ENCODE measurements at places on chromosomes 7 and 10.

DNA sequence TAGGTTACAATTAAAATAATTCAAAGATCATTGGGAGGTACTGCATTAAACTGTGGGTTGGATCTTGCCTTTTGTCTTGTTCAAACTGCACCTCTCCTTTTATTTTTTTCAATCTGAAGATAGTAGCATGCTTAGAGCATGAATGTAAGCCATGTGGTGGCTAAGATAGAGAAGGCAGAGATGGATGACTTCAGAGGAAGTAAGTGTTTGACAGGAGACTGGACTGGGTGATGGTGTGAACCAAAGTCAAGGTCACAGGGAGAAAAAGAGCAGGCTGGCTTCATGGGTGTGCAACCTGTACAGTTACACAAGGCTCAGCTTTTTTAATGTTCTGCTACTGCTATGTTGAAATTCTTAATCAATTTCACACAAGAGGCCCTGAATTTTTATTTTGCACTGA lies 85.6 kb downstream of the ZEB1 start:
- DNase-seq: no peak

GRCh38 chr10:59079386-59080226 lies 96.8 kb upstream of the PHYHIPL start:
- DNase-seq: no peak

- DNase-seq: no peak
Observed at GRCh38 chr7:137354961-137355360, 11.4 kb upstream of the PTN start.

GRCh38 chr10:111265341-111265740 lies 188.5 kb downstream of the ADRA2A start:
- DNase-seq: no peak

- no peak for DNase-seq
Observed at GRCh38 chr7:19404912-19405329, 259.7 kb upstream of the FERD3L start.

DNA sequence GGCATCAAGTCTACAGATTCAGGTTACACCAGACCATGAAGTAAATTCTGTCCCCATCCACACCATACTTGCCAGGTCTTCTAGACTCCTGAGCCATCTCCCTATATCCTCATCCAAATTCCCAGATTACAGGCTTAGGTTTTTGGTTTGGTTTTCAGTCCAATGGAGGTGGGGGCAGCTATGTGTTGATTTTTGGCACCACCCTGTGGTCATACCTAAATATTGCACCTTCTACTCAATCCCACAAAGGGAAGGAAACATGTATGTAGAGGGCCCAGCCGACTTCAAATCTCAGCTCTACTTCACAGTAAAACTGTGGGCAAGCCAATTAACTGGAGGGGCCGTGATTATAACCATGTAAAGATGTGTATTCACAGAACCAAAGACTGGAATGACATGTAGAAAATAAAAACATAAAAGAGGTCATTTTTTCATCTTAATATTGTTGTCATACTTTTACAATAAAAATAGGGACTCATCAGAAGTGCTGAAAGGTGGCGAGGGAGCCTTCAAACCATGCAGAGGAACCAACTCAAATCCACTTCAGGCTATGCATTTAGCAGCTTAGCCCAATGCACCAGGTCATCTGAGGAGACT lies 19.8 kb downstream of the ERCC6 start:
- DNase-seq: no peak

- DNase-seq: no peak
Observed at GRCh38 chr7:100407285-100408180, 21.0 kb downstream of the ZCWPW1 start.

DNA sequence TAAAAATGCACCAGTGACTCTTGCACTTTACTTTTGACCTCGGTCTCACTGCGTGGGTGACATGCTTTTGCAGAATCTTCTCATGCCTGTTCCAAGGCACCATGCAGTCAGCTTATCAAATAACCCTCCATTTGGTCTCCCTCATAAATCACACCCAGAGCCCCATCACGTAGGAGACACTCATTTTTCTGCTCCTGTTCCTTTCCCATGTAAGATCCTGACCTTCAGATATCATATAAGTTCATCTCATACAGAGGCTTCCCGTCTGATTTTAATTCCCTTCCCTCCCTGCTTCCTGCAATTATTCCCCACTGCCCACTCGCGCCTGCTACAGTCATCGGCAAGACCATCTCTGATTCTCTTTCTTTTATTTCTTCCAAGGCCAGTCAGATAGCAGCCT lies 1226.3 kb upstream of the AUTS2 start:
- DNase-seq: no peak

DNA sequence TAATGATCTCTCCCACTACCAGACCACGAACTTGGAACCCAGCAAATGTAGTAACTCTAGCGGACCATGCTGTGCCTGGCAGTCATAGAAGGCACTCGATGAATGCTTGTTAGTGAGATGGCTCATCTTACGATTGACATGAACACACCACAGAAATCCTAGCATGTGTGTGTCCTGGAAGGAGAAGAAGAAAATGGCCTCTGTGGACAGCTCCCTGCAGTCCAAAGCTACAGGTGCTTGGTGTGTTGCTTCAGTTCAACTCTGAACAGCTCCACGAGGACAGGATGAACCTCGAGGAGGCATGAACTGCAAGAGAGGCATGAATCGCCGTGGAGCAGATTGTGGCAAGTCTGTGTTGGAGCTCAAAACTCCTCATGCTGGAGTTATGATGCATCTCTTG lies 93.5 kb downstream of the KLF6 start:
- no peak for DNase-seq

DNA sequence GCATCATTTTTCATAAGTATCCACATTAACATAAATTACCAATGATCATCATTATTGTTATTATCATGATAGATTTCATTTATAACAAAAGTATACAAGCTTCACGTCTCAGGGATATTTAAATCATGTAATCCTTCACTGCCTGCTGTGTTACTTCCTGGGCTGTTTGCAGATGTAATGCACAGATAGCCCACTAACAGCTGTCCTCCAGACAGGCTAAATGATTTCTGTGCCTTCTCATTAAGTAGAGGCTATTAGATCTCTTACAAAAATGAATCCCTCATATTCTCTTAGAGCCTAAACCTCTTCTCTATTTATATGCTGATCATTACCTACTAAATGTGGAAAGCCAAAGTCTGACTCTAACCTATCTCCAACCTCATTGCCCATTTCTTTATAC lies 9.3 kb downstream of the PCLO start:
- no peak for DNase-seq

- no peak for DNase-seq
Observed at GRCh38 chr7:101699881-101700823, 71.1 kb upstream of the MYL10 start.

DNA sequence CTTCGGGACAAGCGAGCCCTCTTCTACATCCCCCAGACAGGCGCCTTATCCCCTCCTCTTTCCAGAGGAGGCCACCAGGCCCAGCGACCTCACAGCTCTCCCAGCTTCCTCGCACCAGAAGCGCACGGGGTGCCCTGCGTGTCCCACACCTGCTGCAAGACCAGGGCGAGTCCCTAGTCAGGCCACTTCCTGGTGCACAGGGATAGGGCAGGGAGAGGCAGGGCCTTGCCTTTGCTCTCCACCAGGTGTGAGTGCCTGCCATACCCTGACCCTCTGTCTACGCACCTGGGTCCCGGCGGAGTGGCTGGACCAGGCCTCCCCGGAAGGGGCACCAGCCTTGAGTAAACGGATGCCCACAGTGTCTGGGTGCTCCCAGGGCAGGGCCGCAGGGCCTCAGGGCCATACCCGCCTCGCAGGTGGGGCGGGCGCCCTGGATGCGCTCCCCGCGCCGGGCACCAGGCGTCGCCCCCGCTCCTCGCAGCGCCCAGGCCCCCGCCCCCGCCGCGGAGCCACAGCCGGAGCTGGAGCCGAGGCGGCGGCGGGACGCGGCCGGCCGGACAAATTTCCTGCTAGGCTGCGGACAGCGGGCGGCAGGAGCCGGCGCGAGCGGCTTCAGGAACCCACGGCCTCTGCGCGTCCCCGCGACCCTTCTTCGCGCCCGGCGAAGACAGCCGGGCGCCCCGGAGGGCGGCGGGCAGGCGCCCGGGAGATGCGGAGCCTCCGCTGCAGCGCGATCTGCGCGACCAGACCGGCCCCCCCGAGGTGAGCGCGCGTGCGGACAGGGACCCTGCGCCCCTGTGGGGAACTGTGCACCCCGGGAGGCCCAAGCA lies at the start of gene PTPRE:
TSS of gene PTPRE (plus strand) at position 556 of the 830 bp plus-strand sequence. CDS start 133,779 bp downstream, outside the sequence.
- peak; percentile 59 for DNase-seq

DNA sequence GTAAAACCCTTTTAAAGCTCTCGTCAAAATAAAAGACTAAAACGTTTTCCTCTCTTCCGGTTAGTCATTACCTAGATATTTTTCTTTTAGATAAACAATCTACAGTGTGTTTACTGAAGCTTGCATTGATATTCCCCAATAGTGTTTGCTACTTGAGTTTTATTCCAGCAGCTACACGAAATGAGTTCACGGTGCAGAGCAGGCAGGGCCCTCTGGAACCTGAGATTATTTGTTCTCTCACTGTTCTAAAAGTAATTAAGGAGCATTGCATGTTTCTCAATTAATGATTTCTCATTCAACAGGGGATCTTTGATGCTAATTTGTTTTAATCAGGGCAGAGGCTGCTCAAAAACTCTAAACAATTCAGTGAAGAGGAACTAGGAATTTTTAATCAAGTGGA lies 319.7 kb downstream of the GFRA1 start:
- DNase-seq: no peak

- DNase-seq: no peak
Observed at GRCh38 chr7:118657391-118658005, 433.0 kb downstream of the ANKRD7 start.

GRCh38 chr7:94378356-94378755 lies 16.3 kb upstream of the COL1A2 start:
- DNase-seq: no peak

- DNase-seq: no peak
Observed at GRCh38 chr7:137306748-137307147, 36.8 kb downstream of the PTN start.

GRCh38 chr7:12422554-12423320 lies 19.1 kb upstream of the VWDE start:
- DNase-seq: no peak

- DNase-seq: no peak
Observed at GRCh38 chr7:38600741-38601140, 30.4 kb downstream of the AMPH start.

GRCh38 chr10:126208726-126209302 lies 179.5 kb downstream of the ADAM12 start:
- DNase-seq: no peak

- DNase-seq: no peak
Observed at GRCh38 chr10:105071980-105072379, 430.9 kb downstream of the SORCS3 start.

- no peak for DNase-seq
Observed at GRCh38 chr10:96695366-96695765, 24.9 kb downstream of the PIK3AP1 start.

GRCh38 chr10:72337039-72337629 lies 17.6 kb downstream of the DNAJB12 start:
- DNase-seq: no peak

DNA sequence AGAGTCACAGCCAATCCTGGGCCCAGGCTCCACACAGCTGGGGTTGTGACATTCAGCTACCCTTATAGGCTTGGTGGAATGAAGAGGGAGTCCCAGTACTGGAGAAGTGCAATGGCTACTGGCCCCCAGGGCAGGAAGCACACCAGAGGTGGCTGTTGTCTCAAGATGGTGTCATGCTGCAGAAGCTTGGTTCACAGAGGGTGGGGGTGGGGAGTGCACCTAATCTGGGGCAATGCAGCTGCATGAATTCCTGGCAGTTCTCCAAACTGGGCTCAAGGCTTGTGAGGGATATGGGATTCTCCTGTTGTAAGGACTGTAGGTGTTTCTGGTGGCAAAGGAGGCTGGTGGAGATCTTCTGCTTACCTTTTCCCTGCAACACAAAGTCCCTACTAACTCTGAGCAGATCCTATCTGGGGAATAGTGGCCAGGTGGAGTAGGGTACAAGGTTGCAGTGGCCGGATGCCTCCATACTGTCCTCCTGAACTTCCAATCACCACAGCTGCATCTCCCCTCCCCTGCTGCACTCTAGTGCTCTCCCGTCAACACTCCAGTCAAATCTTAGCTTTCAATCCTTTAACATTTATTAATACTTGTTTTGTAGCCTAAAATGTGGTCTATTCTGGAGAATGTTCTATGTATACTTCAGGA lies 27.4 kb upstream of the PLA2G12B start:
- no peak for DNase-seq

DNA sequence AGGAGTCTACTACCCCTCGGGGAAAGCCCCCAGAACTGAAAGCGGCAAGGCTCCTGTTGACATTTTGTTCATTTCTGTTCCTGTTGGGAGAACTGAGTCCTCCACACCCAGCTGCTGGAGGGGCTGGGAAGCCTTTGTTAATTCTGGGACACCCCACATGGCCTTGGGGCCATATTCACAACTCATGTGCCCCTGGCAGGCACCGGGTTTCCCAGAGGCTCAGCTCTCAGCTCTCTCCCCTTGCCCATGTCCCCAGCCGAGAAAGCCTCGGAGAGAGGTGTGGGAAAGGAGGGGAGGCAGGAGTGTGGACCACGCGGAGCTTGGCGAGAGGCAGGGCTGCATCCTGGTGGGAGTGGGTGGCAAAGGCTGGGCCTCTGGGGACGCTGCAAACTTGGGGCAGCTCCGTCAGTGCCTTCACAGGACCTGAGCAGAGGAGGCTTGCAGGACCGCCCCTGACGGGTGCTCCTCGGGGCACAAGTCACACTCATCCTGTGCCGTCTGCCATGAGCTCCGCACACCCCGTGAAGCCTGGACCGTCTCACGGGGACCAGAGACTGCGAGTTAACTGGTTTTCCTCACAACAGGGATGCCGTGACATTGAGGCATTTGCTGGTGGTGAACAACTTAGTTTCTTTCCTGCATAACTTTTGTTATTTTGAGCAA lies 140.9 kb downstream of the DNAJB6 start:
- DNase-seq: no peak

DNA sequence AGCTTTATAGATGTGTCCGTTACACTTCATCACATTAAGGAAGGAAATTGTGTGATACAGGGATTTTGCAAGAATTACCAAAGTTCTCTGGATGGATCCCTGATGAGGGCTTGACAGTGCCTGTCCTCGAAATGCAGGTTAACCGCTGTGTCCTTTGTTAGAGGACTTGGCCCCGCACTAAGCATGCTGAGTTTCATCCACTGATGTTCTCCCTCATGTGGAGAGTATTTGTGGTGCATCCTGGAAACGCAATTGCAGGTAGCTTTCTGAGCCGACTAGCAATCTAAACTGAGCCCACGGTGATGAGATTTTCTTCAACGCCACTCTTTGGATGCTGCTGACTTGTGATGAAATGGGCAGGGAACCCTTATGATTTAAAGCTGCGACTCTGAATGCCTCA lies 71.9 kb upstream of the STK17A start:
- DNase-seq: no peak

- no peak for DNase-seq
Observed at GRCh38 chr10:73644015-73644743, 2.9 kb upstream of the MYOZ1 start.

Data from GM12892 (cell line).